ENCODE measurements at places on chromosomes 4 and X.

DNA sequence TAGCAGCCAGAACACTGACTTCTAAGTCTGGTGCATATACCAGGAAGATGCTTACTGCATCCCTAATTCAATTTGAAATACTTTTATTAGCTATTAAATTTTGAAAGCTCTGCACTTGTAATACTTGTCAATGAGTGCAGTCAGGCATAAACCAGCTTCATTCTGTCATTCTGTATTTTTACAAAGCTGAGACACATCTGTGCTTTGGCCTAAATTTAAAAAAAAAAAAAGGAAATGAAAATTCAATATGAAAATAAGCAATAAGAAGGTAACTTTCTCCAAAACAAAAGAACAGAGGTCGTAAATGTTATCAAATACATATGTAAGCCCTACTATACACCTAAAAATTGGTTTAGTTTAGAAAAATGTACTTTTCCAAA, 7.0 kb downstream of the SMIM14 start:
- no peak for DNase-seq

GRCh38 chr4:8308856-8309771, 39.6 kb downstream of the HTRA3 start:
- DNase-seq: no peak

GRCh38 chrX:28586981-28587551, at the start of gene IL1RAPL1:
Gene IL1RAPL1, plus strand, starts transcription at chrX:28587446.
- no peak for DNase-seq

GRCh38 chr4:27343411-27343810, 482.8 kb downstream of the STIM2 start:
- no peak for DNase-seq

DNA sequence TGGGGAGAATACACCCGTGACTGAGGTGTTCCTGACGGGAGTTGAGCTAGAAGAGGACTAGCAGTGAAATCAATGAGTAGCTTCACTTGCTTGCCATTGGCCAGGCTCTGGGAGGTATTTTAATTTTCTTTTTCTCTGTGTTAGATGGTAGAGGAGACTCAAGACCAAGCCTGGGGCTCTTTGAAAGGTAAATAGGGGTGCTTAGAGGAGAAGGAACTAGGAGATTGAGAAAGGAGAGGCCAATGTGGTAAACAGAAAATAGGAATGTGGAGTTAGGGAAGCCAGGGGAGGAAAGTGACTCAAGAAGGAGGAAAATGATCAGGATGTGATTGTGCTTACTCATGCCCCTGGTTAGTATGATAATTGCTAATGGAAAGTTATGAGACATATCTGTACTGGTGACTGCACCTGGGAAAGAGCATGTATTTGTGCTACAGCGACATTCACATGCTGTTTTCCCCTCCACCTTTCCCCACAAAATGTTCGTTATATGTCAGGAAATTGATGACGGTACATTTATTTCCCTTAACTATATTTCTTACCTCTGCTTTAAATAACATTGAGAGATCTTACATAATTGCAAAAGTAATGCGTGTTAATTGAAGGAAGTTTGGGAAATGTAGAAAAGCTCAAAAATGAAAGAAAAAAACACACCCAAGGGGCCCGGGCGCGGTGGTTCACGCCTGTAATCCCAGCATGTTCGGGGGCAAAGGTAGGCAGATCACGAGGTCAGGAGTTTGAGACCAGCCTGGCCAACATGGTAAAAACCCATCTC, 16.9 kb upstream of the LRBA start:
- DNase-seq: no peak

GRCh38 chrX:118499295-118499694, 3.7 kb downstream of the DOCK11 start:
- no peak for DNase-seq

- no peak for DNase-seq
These were observed 29.7 kb upstream of the TXK start for GRCh38 chr4:48163746-48164145.

DNA sequence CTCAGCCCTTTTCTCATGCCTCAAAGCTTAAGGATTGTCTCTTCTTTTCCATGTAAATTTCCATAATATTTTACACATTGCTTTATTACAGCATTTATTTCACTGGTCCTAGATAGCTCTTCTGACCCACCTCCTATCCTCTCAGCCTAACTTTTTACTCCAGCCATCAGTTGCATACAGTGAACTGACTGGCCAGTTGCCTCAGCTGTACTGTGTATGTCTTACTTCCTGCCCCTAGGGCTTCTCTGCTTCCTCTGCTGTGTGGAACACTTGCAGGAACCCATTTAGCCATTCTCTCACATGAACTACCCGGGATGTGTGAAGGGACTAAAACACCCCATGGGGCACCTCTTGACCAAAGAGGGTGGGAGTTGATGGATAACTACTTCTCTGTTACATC, 18.0 kb downstream of the C4orf33 start:
- DNase-seq: no peak

GRCh38 chr4:4456351-4456750, 69.4 kb downstream of the NSG1 start:
- DNase-seq: no peak

Data from LNCaP clone FGC (cell line).